ENCODE measurements at places on chromosomes 16 and 17. TPM values are rescaled to one million over a fixed set of nuclear protein-coding genes. Genes with fewer than 3 reads are reported as not detected.
A peak's percentile ranks its signal among the peaks of the same experiment; 100 is the strongest.

The SLC6A4 gene
- 1.3 TPM for total RNA-seq

The TRPV3 gene
- 4.3 TPM for total RNA-seq

The ZP2 gene
- not detected for total RNA-seq

The ZG16B gene
- 31.8 TPM for total RNA-seq

The RMI2 gene
- total RNA-seq: 8.4 TPM

GRCh38 chr17:75864448-75864871 is 9.3 kb upstream of the WBP2 start:
- peak; percentile 78 for DNase-seq

GRCh38 chr17:79608624-79608959 is 2.3 kb downstream of the RBFOX3 start:
- no peak for DNase-seq

DNA sequence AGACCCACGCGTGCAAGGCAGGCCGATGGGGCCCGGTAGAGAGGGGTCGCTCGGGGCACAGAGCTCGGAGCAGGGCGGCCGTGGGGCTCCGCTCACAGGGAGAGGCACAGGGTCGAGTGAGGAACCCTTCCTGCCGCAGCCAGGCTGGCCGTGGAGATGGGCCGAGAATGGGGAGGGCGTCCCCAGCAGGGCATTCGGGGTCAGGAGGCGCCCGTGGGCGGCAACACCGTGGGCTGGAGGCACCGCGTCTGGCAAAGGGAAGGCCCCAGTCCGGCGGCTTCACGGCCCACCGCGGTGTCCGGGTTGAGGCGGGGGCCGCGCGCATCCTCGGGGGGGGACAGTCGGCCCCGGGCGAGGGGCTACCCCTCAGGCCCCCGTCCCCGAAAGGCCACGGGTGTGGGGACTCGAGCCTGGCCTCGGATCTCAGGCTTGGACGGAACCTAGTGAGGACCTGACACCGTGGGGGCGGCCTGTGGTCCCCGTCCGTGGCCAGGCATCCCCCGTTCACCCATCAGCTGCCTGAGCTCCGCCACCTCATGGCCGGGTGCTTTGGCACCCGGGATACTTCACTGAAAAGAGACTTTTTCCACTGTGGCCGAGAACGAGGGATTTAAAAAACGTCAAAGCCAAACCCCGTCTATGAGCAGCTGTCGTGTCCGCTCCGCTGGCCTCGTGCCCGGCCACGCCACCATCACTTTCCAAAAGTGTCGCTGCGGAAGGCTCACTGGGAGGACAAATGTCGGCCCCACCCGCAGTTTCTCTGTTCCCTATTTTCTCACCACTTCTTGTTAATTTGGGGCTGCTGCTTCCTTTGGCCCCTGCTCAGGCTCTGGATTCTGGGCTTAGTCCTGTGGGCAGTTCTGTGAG is 73.6 kb downstream of the METRNL start:
- no peak for DNase-seq

DNA sequence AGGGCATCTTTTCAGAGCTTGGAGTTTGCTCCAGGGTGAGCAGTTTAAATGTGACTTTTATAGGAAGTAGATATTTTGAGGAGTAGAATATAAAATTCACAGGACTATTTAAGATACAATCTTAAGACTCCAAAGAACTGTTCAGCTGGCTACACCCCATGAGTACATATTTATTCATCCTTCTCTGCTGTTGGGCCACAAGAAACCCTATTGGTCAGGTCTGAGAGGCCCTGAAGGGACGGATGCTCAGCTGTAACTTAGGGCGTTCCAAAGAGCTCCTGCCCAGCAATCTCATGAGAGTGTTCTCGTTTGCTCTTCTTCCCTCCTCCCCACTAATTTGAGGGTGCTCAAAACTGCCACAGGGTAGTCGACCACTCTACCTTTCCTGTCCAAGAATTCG is 7.3 kb downstream of the ST6GALNAC2 start:
- DNase-seq: no peak

DNA sequence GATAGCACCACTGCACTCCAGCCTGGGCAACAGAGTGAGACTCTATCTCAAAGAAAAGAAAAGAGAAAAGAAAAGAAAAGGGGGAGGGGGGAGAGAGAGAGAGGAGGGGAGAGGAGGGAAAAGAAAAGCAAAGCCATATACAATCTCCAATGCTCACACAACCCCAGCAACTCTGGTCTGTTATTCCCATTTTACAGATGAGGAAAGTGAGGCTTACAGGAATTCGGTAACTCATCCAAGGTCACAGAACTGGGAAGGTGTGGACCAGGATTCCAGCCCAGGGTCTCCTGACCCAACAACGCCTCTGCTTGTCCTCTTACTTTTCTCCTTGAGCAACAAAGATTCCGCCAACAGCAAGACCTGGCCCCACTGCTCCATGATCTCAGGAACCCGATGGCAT is 13.0 kb downstream of the PLA2G10 start:
- DNase-seq: no peak

DNA sequence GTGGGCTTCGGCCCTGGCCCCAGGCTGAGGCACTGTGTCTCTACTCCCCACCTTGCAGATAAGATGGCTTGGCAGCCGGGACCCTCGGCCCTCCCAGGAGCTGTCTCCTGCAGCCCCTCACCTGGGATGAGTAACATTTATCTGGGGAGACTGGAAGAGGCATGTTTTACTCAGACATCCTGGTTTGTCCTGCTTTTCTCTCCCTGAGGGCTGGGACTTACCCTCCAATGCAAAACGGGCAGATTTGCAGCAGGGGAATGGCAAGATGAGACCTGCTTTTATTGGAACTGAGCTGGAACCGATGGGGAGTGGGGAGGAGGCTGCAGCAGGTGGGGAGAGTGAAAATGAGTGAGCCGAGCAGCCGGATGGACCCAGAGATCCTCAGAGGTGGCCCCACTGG is 27.3 kb upstream of the UBE2G1 start:
- peak; percentile 47 for DNase-seq

DNA sequence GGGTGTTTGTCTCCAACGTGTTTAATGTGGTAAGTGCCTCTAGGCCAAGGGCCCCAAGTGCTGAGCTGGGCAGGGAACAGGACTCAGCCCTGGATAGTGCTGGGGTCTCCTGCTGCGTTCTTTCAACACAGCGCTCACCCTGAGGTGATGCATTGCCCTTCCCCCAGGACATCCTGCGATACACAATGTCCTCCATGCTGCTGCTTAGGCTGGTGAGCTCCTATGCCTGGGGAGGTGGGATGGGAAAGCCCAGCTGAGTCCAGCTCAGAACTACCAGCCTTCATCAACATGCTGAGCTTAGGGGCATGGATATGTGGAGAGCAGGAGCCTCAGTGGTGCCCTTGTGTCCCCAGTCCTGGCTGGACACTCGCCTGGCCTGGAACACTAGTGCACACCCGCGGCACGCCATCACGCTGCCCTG is 563 bp downstream of the ZACN start:
- no peak for DNase-seq

DNA sequence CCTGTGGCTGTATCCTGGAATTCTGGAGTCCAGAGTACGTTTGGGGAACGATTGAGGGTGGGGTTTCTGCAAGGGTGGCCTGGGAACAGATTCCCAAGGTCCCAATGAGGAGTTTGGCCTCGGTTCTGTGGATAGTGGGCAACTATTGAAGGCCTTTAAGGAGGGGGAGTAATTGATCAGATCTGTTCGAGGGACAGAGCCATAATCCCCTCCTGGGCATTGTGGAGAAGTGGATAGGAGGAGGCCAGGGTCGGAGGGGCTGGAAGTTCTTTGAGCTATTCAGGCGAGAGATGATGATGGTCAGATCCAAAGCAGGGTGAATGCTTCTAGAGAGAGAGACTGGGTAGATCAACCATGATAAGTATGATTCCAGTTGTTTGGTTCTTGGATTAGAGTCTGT is 173.4 kb downstream of the SNX29 start:
- DNase-seq: no peak

DNA sequence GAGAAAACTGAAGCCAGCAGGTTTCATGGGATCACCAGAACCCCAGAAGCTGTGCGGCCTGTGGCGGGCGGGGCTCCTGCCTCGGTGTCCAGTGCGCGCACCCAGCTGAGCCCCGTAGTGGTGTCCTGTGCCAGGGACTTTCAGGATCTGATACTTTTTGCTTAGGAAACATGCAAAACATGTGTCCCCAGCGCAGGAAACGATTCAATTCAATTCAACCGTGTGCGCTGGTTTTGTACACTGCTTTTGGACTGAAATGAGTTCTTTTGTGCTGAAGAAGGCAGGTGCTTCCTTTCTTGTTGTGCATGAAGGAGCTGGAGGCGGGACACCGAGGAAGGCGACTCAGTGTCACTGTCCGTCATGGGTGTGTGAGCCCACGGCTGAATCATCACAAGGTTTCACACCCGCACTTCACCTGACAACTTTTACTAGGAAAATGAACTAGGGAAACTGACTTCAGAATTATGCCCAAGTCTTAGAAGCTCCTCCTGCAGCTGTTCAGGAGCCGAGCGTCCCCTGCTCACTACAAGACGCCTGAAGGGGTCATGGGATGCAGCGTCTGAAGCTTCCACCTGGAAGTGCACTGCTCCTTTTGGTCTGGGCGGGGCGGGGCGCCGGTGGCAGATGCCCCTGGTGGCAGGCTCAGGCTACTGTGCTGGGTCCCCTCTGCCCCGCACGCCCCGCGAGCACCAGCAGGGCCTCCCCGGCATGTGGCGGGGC is 31.4 kb upstream of the ZNF750 start:
- no peak for DNase-seq

GRCh38 chr16:30372038-30372712 is 1.9 kb upstream of the TBC1D10B start:
- DNase-seq: no peak

- DNase-seq: no peak
Observed at GRCh38 chr17:16875662-16876061, 96.3 kb downstream of the TNFRSF13B start.
